ENCODE measurements at places on chromosomes 5 and 9.

- peak; percentile 69 for DNase-seq
Observed at GRCh38 chr5:92017776-92018175, 634.7 kb upstream of the ARRDC3 start.

DNA sequence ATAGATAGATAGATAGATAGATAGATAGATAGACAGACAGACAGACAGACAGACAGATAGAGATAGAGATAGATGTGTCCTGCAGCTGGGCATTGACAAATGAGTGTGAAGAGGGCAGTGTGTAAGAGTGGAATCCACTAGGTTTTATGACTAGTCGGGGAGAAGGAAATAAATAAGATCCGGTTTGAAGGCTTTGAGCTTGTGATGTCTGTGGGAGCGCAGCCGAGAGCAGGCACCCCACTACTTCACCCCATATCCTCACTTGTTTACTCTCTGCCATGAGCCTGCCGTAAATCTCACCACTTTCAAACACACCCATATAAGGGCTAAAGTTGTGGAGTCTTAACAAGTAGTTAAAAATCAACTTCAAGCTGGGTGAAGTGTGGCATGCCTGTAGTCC lies 1.4 kb upstream of the SUSD1 start:
- DNase-seq, result no peak

GRCh38 chr5:143244990-143245389 lies 158.5 kb downstream of the NR3C1 start:
- no peak for DNase-seq

DNA sequence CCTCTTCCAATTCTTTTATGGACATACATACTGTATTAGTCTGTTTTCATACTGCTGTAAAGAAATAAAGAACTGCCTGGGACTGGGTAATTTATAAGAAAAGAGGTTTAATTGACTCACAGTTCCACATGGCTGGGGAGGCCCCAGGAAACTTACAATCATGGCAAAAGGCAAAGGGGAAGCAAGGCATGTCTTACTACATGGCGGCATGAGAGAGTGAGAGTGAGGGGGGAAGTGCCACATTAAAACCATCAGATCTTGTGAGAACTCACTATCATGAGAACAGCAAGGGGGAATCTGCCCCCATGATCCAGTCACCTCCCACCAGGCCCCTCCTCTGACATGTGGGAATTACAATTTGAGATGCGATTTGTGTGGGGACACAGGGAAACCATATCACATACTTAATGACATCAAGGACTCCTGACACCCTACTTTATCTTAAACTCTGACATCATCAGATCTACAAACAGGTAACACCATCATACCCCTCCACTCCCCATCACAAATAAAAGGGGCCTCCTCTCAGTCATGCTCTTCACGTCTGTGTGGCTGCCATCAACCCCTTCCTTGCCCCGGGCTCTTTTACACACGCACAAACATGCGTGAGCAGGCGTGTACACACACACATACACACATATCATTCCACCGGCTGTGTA lies 9.7 kb downstream of the ANKRD33B start:
- DNase-seq, result no peak
